DMS79 (cell line): ENCODE measurements at places on chromosomes 2 and 18.

GRCh38 chr2:8574196-8575037 lies 107.4 kb upstream of the ID2 start:
- DNase-seq, result no peak

- DNase-seq, result no peak
Observed at GRCh38 chr2:203238292-203238703, 520 bp upstream of the CYP20A1 start.

DNA sequence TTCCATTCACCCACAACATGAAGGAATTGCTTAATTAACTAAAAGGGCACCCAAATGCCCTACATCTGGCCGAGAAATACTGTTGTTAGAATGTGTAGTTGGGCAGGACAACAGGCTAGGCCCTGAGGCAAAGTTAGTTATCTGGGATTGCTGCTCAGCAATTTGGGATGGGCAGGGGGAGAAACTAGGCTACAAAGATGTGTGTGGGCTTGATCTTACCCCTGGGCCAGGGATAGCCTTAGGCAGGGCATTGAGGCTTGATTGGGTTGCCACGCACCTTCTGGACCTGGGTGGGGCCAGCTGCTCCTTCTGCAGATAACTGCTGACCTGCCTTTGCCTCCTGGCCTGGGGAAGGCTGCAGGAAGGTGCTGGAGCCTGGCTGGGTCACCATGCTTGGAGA lies 9.4 kb downstream of the IL18RAP start:
- no peak for DNase-seq

GRCh38 chr2:139357972-139358371 lies 577.8 kb upstream of the NXPH2 start:
- DNase-seq, result no peak

- no peak for DNase-seq
Observed at GRCh38 chr2:35794796-35795450, 560.7 kb upstream of the CRIM1 start.

- DNase-seq, result no peak
Observed at GRCh38 chr2:19043893-19044292, 314.5 kb downstream of the OSR1 start.

DNA sequence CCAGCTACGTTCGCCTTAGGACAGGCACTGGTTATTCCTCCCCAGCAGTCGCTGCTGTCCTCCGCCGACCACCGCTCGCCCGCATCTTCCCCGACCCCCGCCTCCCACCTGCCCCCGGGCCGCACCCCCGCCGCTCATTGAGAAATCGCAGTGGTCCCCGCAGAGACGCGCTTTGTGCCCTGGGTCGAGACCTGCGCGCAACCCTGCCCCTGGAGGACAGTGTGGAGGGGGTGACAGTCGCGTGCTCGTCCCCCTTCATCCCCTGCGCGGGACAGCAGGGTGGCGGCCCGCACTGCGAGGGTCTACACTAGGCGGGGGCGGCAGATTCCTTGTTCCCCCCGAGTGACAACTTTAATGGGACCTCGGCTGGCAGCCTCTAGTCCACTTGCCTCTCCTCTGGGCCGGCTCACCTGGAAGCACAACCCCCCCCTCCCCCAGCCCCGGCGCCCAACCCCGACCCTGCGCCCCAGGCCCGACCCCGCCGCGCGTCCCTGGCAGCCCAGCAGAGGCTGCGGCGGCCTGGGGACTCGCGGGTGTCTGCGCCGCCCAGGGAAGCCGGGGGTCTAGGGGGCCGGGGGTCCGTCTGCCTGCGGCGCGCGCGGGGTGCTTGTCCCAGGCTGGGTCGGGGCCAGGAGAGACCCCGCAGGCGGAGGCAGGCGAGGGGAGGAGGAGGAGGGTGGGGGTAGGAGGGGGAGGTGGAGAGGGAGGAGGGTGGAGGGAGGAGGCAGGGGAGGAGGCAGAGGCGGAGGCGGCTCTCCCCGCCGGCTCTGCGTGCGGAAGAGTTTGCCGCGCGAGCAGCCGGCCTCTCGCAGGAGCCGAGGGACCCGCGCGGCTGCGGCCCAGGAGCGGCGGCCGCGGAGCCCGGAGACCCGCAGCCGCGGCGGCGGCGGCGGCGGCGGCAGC lies at the start of gene NPAS2:
Gene NPAS2 (plus strand): TSS at position 770 of the 903 bp plus-strand sequence. CDS start 84,616 bp downstream, outside the sequence.
- no peak for DNase-seq

GRCh38 chr2:9975328-9975727 lies 23.8 kb downstream of the GRHL1 start:
- no peak for DNase-seq

- no peak for DNase-seq
Observed at GRCh38 chr2:14428056-14428455, 204.5 kb upstream of the LRATD1 start.

DNA sequence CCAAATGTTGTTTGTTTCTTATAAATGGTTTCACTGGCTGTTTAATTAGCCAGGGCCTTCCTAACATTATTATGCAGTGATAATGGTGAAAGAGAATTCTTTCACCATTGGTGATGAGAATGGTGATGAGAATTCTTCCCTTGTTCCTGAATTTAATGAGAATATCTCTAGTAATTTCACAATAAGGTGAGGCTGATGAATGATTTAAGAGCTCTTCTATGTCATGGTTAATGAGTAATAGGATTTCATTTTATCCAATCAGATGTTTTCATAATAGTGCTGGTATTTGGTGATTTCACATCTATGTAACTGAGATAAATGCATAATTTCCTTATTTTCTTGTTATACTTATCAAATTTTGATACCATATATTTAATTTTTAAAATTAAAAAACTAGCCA lies 535.7 kb upstream of the ZEB2 start:
- no peak for DNase-seq

DNA sequence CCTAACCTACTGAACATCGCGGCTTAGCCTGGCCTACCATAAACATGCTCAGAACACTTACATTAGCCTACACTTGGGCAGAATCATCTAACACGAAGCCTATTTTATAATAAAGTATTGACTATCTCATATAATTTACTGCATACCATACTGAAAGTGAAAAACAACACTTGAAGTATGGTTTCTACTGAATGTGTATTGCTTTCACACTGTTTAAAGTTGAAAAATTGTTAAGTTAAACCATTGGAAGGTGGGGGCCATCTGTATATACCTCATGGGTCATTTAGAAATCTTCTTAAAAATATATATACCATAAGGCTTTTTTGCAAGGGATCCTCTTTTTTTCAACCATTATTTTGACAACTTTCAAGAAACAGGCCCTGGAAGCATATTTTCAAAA lies 16.5 kb downstream of the RNF149 start:
- no peak for DNase-seq

- no peak for DNase-seq
Observed at GRCh38 chr2:68968221-68968620, 6.2 kb upstream of the GKN1 start.

DNA sequence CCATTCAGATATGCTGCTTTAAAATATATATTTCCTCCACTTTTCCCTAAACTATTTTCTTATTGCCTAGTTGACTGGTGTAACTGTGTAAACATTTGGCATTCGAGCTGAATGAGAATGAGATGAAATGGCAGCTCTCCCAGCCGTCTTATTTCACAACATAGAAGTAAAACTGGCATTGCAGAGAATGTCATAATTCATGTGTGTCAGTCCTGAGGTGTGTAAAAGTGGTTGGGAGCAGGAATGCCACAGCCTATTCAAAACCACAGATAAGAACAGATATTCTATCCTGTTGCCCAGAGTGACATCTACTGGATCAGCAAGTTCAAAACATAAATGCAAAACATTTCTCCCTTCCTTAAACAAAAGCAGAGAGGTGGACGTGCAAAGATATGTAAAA lies 565.5 kb upstream of the CHAC2 start:
- DNase-seq, result peak; percentile 63

DNA sequence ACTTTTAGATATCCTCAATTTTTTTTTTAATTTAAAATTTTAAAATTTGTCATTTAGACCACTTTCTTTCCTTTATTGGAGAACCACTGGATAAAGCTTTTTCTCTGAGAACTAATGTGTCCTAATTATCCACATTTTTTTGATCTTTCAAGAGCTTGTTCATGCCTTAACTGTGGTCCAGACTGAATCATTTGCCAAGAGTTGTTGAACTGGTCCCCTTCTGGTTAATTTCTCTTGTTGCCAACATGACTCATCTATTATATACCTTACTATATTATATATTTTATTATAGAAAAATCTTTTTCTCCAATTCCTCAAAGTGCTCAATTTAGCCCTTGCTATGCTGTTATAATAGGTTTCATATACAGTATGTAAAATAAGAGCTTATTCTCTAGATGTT lies 53.1 kb upstream of the TMEM87B start:
- no peak for DNase-seq

DNA sequence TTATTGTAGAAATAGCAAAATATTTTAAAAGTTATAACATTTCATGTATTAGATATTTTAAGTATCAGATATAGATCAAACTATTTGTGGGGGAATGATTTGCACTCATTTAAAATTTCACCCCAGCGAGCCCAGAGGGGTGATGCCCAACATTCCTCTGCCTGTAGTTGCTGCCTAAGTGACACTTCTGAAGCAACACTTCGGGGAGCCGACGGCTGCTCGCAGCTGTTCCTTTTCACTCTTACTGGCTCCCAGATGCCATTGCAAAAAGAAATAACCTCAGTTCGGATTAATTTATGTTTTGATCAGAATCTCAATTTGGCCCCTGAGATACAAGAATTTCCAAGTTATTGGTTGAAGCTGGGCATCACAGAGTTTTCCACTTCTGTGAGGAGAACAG lies 603.8 kb downstream of the PLCL1 start:
- DNase-seq, result no peak

- DNase-seq, result no peak
Observed at GRCh38 chr2:45305599-45305998, 296.3 kb upstream of the SIX2 start.

DNA sequence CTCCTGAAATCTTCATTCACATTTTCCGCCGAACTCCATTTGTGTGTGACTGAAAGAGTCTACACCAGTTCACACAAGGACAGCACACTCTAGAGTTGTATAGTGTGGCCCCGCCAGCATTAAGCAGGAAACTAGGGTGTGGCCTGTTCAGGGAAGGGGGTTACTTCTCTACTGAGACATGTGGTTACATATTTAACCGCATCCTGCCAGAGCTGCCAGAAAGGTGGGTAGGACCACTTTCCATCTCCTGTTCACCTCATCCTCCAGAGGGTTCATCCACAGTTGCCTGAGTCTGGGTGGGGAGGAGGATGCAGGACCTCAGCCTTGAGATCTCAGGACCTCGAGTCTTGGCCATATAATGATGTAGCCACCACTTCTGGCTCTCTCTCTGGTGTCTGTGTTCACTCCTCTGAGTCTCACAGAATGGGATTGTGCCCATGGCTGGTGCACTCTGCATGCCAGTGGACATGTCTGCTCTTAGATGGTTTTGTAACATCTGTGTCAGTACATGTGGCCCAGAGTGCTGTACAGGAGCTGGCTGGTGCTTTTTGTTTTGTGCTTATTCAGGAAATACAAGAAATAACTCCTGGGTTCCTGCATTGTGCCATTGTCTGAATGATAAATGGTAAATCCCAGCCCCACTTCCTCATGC lies 7.7 kb upstream of the SP140L start:
- no peak for DNase-seq

- DNase-seq, result no peak
Observed at GRCh38 chr18:58396966-58397365, 231.9 kb downstream of the ALPK2 start.

DNA sequence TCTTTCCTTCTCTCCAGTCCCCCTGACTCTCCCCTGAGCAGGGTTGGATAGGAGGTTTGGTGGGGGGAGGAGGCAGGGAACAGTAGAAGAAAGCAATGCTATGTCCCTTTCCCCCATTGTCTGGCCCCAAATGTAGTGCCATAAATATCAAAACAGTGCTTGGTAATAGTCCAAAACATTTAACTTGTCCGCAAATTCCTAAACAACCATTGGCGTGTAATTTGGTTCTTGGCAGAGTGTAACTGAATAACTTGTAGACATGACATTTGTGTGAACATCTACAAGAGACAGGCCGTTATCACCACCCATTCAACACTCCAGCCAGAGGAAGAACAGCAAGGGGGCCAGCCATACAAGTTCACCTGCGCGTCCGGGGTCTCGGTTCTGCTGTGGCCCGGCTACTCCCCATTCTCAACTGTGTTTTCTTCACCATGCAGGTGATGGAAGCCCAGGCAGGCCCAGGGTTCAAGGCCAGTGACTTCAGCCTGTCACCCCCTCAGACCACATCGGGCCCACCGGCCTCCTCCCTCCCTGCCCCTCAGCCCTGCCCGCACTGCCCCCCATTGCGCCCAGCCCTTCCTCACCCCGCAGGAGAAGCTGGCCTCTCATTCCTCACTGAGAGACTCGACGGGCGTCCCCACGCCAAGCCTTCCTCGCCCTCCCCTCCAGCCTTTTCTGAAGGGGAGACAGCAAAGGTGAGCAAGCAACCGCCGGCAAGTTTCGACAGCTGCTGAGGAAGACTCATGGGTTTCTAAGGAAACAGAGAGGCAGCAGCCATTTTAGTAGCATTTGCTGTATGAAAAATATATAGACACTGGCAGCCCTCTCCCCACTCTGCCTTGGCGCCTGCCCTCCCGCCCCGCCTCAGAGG lies 699 bp upstream of the RAPGEF4 start:
- no peak for DNase-seq

- no peak for DNase-seq
Observed at GRCh38 chr2:241047253-241048010, 49.0 kb downstream of the SNED1 start.

DNA sequence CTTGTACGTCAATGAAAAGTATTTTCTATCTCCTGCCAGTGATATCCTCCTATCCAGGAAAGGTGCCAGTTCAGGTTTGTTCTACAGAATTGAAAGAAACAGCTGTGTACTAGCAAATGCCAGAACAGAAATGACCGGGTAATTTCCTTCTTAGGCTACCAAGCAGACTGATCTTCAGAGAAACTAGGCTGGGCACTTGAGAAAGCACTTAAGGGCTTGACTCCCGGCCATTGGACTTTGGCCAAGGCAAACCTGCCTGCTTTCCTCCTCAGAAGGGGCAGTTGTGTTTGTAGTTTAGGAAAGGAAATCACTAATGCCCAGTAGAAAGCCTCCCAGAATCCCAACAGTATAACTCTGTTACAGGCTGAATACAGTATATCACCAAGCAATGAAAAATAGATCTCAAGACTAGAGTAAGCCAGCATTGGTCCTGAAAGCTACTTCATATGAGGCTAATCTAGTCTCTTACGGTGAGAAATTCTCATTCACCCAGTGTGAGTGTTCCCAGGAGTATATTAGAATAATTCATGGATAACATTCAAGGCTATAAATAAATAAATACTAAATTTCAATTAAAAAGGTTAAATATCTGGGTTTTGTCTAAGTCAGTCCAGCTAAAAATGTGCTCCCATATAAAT lies 43.0 kb upstream of the COL5A2 start:
- DNase-seq, result no peak

GRCh38 chr18:6866552-6867085 lies 137.1 kb downstream of the ARHGAP28 start:
- DNase-seq, result peak; percentile 53

DNA sequence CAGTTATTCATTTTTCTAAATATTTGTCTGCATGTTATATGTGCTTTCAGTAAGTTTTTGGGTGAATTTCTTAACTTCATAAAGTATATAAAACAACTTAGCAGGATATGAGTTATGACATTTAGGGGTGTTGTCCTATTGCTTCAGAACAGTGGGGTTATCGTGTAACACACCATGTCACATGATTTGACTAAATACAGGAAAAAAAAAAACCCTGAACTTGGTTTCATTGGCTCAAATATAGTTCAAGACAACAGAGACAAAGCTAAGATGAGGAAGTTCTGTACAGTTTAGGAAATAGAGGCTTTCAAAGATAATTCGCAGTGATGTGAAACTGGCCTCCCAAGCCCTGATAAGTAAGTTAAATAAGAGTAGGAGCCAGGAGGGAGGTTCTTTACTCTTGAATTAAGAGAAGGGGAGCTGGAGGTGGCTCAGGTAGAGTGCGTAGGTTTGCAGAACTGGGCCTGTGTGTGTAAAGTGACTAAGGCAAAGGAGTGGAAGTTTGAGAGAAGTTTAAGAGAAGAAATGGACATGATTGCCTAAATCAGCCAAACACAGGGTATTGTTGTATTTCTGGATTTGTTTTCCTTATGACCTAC lies 53.9 kb downstream of the LIMS1 start:
- no peak for DNase-seq
